Activated gamma-delta T cell treated with anti-CD3 and anti-CD28 coated beads, Interleukin-2, amount 50 U/mL, for 16 hours (primary cell): ENCODE measurements at places on chromosomes 16 and 17.

DNA sequence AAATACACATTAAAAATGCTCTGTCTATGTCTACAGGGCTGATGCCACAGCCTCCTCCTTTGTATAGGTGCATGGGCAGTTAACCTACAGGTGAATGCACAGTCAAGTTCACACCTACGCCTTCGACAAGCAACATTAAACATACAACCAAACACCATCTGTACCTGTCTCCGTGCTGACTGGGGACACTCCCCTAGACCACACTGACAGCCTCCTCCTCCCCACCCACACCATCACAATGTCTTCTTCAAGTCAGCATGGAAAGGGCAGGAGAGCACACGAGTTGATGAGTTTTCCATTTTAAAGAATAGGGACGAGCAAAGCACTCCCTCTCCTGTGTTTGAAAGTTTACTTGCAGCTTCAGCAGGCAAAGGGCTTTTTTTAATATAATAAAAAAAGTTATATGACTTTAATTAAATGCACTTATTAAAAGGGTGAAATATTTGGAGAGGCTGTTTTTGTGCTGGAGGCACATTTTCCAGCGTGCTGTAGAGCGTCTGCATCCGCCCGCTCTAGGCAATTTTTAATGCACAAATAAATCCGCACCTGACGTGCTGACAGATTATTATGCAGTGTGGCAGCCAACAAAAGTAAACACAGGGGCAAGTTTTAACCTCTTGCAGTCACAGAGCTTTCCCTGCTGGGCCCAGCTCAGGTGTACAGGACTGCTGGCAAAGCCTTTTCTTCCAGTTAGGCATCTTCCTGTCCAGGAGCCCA is 367.9 kb downstream of the SOX9 start:
- no peak for DNase-seq

GRCh38 chr16:49643429-49644144 is 212.3 kb downstream of the ZNF423 start:
- no peak for DNase-seq

DNA sequence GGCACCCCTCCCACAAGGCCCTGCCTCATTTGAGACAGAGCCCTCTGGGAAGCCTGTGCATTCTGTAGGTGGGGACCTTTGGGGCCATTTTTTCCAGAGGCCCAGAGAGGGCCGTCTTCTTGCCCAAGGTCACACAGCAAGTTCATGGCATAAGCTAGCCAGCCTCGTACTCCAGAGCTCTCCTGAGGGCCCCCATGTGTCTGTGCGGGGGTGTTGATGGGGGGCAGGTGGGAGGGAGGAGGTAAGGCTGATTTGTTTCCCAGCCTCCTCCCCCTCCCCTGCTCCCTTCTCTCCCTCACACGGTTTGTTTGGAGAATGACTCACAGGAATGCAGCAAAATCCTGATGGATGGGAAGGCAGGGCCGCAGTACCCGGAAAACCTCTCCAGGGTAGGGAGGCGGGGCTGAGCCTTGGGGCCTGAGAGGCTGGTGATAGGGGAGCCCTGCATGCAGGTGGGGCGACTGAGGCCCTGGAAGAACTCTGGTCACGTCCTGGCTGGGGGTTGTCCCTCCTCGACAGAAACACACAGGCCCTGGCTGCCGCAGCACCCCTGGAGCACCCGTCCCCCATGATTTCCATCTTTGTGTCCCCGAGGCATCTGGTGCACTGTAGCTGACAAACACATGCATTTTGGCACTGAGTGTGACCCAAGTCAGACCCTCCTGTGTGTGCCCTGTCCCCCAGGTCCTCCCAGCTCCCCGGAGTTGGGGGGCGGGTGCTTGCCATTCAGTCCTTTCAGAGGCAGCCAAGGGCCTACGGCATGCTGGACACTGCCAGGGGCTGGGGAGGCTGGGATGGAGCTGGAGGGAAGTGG is 29.7 kb downstream of the RAI1 start:
- no peak for DNase-seq

- no peak for DNase-seq
Observed at GRCh38 chr16:77548151-77548550, 113.3 kb upstream of the ADAMTS18 start.

DNA sequence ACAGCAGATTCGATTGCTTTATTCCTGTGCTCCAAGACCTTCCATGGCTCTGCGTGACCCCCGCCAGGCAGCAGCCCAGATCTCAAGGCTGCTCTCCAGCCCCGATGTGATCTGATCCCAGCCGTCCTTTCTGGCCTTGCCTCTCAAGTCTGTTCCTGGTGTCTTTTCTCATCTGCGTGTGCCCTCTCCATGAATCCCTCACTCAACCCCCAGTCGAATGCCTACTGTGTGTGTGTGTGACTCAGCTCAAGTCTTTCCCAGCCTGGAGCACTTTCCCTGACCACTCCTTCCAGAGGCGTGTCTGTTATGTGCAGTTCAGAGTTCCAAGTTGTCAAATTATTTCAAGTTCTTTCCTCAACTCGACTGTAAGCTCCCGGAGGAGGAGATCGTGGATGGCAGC is 64.0 kb downstream of the MRM1 start:
- DNase-seq: no peak

DNA sequence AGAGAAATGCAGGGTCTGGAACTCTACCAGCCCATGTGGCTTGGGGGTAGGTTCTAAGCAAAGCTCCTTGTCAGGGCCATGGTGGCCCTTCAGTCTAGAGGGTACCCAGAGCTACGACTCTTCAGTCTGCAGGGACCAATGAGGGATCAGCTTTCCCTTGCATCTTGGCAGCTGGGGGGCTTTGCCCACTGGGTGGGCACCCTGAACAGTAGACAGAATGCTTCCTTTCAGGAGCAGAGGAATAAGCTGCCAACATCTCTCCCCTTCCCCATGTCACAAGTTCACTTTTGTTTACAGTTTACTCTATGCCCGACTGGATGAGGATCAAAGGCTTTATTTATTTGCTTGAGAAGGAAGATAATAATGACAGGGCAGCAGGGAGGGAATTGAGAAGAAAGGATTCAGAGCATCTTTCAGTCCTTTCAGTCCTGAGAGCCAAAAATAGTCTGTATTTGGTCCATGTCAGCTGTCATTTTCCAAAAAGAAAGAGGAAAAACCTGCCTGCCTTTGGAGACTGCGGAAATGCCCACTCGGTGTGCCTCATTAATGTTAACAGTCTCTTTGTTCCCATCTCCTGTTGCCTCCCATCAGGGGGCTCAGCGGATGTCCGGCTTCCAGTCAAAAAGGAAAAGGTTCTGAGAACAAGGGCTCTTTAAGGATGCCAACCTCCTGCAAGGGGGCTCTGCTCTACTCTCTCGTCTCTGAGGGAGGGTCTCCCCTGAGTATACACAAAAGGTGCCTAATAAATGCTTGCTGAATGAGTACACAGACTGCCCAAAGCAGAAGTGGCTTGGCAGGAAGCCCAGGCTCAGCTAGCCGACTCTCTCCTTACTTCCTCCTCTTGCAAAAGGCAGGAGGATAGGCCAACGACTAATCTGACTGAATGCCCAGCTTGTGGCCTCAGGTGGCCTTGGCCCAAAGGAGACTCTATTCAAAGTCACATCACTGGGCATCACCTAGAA is 17.1 kb downstream of the TRAF4 start:
- DNase-seq: no peak

DNA sequence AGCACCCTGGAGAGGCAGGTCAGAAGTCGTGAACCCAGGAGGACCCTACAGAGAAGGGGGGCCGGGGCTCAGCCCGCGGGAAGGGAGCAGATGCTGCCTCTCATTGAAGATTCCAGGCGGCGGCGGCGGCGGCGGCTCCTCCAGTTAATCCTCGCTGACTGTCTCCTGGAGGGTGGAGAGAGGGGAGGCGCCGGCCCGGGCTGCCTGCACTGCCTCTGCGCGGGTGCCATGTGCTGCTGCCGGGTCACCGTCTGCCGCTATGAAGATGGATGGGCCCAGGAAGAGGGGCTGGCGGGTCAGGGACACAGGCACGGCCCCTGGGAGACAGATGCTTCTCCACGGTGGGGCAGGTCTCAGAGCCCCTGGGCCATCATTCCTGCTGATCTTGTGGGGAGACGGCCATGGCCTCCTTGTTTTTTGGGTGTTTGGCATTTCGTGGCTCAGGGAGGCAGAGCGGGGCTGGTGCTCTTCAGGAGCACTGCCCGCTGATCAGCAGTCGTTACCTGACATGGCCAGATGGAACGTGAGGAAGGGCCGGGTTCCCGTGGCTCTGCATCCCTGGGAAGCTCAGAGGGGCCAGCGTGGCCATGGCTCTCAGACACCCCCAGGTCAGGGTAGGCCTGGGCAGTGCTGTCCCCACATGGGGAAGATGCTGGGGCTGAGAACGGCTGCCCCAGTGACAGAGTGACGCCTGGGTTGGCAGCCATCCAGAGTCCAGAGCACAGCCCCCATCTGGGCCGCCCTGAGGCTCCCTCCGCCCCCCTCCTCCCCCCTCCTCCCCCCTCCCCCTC is 36.1 kb downstream of the GINS2 start:
- no peak for DNase-seq

GRCh38 chr16:69243479-69243878 is 56.5 kb downstream of the SNTB2 start:
- DNase-seq: no peak

GRCh38 chr17:27620721-27621120 is 10.3 kb upstream of the LGALS9 start:
- DNase-seq: no peak

DNA sequence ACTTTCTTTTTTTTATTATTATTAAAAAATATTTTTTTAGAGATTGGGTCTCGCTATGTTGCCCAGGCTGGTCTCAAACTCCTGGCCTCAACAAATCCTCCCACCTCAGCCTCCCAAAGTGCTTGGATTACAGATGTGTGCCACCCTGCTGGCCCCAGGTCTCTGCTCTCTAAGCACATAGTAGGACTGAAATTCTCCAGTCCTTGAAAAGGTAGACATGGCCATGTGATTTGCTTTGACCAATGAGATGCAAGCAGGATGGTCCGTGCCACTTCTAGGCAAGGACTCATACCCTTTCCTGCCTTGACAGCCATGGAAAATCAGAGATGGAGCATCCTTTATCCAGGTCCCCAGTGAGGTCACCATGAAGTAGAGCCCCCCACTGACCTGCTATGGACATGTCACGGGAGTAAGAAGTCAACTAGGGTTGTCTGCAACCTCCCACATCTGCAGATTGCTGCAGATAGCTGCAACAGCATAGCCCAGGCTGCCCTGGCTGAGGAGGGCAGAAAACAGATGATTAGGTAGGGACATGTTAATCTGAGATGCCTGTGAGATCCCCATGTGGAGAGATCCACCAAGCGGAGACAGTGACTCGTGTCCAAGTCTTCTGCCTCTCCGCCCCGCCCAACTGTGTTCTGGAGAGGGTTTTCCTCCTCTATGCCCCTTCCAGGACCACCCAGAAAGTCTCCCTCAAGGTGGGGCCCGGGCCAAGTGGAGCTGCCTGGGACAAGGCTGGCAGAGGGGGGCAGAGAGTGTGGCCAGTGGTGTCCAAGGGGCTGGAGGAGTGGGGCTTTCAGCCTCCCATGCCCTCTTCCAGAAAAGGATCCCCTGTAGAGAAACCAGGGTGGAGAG is 11.0 kb downstream of the GSG1L start:
- no peak for DNase-seq

GRCh38 chr17:19630661-19631060 is 17.9 kb upstream of the ALDH3A2 start:
- no peak for DNase-seq

GRCh38 chr16:75095204-75095621 is 21.4 kb downstream of the LDHD start:
- no peak for DNase-seq

- no peak for DNase-seq
Observed at GRCh38 chr17:60904582-60904981, 226.9 kb downstream of the BCAS3 start.

DNA sequence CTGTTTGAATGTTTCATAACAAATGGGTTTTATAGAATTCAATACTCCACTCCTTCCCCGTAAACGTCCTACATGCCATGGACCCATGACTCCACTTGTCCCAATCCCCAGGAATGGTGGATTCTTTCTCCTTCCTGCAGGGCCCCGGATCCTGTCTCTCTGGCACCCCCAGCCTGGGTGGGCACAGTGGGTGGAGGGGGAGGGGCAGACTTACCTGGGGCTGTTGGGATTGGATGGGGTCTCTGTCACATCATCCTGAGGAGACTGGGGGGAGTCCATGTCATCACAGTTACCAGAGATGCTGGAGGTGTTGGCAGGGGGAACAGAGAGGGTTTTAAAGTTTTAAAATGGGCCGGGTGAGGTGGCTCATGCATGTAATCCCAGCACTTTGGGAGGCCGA is 13.2 kb downstream of the TRPV3 start:
- no peak for DNase-seq

GRCh38 chr16:64094992-64095634 is 1026.8 kb downstream of the CDH11 start:
- DNase-seq: no peak

GRCh38 chr16:48534601-48535340 is 75.2 kb downstream of the N4BP1 start:
- DNase-seq: no peak

DNA sequence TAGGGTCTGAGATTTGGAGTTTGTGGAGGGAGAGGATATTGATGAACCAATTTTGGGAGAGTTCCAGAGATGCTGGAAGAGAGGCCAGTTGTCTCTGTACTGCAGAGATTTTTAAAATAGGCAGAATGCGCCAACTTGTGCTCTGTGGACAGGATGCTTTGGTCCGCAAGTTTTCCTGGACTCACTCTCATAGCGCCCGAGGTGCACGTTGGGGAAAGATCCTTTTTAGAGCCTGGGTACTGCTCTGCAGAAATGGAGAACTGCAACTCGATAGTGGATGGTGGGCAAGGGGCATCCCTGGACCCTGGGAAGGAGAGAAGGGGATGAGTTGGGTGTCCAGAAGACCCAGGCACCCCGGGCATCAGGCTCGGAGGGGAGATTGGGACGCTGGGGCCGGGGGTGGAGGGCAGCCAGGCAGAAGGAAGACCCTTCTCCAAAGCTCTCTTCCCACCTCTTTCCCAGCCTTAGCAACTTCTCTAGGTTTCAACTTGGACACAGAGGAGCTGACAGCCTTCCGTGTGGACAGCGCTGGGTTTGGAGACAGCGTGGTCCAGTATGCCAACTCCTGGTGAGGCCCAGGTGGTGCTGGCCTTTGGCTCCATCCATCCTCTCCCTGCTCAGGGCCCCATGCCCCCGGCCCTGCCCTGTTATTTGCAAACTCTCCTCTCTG is 590 bp downstream of the ITGAX start:
- DNase-seq: no peak

GRCh38 chr17:2926019-2926650 is 129.9 kb downstream of the RAP1GAP2 start:
- DNase-seq: no peak
